ENCODE measurements at places on chromosomes 7 and 10.

DNA sequence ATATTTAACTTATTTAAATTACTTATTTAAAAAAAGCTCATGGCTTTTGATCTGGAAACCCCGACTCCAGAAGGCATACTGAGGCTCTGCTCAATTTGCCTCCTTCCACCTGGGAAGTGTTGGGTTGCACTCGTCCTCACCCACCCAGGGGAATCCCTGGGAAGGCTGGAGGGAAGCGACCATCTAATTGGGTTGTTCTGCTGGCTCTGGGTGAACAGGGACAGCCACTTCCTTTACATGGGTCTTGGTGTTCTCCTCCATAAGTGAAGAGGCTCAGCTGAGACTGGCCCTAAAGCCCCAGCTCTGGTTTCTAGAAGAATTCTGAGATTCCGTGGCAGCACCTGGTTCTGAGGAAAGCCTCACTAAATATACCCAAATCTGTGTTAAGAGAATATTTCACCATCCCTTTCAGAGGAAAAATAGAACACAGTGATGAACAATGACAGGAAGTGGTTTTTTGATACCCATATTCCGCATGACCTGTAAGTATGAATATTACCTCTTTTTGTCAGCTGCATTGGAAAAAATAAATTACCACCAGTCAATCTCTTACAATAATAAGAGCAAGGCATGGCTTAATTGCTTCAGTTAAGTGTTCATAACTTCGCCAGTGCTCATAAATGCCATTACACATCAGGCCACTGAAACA is 131.1 kb upstream of the SHH start:
- no peak for DNase-seq

DNA sequence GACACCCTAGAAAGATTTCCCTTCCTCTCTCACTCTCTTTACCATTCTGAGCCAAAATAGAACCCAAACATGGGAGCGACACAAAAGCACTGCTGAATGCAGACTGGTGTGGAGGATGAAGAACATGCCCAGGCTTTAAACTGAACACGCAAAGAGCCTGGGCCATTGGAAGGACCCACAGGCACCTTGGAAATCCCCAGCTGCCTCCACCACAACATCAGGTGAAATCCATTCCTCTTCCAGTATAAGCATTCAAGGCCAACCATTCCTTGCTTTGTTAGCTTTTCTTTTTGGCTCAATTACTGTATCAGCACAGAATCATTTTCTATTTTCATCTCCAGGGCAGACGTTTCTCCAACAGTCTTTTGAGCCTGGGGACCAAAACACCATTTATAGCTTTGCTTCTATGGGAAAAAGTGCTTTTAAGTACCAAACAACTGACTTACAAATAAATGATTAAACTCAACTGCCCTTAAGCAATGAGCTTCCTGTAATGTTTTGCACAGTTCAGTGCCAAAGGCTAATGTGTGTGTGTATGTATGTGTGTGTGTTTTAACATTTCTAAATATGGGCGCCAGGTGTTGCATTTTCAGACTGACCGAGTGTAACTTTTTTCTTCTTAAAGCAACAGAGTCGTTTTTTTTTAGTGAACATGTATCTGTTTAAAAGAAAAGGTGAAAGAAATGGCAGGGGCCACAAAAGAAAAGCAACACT is 16.2 kb upstream of the BLNK start:
- DNase-seq, result no peak

GRCh38 chr10:43336641-43337318 is 34.7 kb upstream of the FXYD4 start:
- no peak for DNase-seq

DNA sequence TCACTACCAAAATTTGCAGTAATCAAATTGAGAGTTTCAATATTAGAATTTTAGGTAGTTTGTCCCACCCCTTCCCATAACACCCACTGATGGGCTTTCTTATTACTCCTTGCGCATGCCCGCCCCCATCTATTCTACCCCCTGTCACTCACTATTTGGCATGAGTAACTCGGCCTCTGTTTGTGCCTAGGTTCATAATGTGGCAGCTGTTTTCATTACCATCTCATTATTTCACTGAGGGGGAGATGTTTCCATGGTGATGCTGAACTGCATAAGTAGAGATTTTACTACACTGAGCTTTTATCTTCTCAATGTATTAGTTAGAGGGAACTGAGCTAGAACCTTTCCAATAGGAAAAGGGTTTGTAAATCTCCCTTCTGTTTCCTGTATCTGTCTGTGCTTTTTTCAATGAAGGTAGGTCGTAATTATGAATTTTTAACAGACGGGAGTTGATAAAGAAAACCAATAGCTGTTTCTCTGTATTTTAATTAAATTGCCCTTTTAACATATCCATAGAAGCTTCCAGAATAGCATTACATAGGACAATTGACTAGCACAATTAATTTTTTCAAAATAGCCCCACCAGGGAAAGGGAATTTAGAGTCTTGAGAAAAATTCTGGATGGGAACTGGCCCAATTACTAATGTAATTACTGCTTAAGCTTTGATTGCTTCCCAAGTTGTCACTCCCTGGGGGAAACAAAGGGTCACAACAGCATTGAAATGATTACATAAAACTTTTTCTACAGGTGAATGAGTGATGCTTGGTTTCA is 33.4 kb downstream of the PRPS1L1 start:
- no peak for DNase-seq

DNA sequence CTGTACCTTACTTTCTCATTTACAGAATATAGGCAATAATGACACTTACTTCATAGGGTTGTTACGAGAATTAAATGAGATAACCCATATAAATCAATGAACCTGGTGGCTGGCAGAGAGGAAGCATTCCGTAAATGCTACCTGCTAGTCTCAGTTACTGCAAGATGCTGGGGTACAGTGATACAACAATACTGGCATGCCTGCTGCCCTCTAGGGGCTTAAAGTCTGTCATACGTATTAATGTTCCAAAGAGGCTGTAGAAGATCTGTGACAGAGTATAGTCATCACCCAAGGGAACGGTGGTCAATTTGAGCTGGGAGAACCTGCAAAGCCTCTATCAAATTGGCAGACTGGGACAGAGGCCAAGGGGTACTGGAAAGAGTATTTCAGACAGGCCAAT is 421.5 kb downstream of the GPAM start:
- no peak for DNase-seq

DNA sequence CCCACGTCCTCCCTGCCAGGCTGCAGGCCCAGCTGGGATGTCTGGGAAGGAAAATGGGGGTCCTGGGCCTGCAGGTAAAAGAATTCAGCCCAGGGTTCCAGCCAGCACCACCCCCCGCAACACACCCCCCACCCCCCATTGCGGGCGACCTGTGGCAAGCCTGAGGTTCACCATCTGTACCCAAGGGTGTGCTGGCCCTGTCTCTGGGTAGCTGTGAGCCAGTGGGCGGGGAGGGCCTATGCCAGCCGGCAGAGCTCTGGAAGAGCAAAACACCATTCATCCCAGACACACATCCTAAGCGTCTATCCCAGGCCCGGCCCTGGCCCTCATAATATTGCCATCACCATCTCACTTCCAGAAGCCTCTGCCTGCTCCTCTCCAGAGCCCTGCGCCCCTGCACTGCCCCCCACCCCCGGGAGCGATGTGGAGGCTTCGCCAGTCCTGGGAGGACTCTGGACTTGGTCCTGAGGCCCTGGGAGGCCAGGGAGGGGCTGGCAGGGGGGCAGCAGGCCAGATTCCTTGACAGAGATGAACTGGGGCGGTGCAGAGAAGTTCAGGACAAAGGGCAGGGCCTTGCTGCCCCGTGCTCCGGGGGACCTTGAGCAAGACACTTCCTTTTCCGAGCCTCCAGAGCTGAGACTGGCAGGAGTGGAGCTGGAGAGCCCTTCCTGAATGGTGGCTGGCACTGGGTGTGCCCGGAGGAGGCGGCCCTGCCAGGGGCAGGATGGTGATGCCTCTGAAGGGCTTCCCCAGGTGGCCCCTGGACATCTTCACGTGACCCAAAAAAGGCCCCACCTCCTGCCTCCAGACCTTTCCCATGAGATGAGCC is 8.7 kb upstream of the TTYH3 start:
- DNase-seq, result no peak

DNA sequence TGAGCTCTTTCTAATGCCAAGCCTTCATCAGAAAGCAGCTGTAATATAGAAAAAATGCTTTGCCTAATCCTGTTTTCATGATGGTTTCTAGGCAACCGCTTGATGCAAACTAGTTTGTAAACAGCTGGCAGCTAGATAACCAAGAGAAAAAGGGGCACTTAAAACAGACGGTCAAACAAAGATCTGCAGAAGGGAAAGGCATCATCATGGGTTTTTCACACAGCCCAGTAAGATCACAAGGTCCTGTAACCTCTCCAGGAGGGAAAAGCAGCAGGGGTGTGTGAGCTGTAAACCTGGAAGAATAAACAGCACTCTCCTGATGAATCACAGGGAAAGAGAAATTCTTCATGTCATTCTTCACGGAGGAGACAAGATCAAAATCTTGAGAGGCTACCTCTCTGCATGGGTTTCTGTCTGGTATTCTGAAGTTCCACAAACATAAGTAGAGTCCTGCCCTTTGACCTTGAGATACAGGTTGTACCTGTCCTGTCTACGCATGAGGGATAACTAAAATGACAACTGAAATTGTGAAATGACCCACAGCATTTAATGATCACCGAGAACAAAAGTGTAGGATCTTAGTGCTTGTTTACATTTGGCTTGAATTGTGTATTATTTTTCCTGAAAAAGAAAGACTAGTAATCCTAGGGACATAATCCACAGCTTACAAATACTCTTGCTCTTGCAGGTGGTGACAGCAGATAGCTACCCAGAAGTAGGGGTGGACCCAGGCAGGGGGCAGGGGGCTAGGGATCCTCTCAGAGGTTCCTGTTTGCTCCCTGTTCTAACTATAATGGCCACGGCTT is 48.0 kb downstream of the CREB3L2 start:
- DNase-seq, result no peak

GRCh38 chr10:34771106-34771505 is 44.0 kb downstream of the PARD3 start:
- no peak for DNase-seq

DNA sequence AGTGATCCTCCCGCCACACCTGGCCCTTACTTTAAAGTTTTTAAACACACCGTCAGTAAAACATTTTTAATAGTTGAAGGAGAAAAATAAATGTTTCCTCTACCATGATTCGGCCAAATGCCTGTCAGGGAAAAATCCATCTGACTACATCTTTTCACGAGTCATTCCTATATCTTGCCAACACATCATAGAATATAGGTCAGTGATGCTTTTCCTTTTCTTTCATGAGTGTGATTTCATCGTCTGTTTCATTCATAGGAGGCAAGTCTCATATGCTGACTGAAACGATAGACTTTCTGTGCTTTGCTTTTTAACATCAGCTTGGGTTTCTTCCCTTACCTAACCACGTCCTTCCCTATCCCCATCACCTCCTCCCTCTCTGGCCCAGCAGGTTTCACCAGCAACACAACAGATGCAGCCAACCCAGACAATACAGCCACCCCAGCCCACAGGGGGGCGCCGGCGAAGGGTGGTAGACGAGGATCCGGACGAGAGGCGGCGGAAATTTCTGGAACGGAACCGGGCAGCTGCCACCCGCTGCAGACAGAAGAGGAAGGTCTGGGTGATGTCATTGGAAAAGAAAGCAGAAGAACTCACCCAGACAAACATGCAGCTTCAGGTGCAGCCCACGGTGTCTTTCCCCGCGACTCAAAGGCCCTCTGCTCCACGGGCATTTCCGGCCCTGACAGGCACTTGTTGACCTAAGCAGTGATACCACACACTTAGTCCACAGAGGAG is 149.2 kb downstream of the TRIL start:
- no peak for DNase-seq

Data from AG09309 (cell line).